Spinal cord (tissue), 10 donors: ENCODE measurements at places on chromosomes 5 and 9. TPM values are rescaled to one million over a fixed set of nuclear protein-coding genes. Genes with fewer than 3 reads are reported as not detected.

GRCh38 chr9:116088396-116088795 is 65.2 kb upstream of the PAPPA start:
- DNase-seq, result no peak

GRCh38 chr5:148228392-148228984 is 9.8 kb upstream of the MARCOL start:
- no peak for DNase-seq

DNA sequence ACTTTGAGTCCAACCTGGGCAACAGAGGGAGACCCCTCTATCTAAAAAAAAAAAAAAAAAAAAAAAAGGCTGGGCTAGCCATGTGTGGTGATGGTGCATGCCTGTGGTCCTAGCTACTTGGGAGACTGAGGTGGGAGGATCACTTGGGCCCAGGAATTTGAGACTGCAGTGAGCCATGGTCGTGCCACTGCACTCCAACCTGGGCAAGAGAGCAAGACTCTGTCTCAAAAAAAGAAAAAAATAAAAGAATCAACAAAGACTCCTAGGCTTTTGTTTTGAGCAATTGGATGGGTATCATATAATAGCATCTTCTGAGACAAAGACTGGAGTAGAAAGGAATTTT is 481.7 kb upstream of the PAPPA start:
- DNase-seq, result no peak

DNA sequence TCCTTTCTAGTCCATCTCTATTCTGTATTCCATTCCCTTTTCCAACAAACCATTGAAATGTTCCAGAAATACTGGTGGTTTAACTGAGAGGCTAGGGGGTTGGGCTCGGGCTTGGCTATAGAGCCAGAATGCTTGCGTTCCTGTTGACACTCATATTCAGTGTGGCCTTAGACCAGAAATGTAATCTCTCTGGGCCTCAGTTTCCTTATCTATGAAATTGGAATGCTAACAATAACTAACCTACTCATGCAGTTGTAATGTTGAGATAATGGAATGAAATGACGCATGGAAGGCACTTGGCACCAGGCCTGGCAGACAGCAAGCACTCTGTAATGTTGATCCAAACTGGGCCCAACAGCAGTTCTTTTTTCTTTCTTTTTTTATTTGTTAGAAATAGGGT is 26.8 kb downstream of the JADE2 start:
- no peak for DNase-seq

GRCh38 chr9:76912636-76913275 is 6.8 kb upstream of the PRUNE2 start:
- no peak for DNase-seq

DNA sequence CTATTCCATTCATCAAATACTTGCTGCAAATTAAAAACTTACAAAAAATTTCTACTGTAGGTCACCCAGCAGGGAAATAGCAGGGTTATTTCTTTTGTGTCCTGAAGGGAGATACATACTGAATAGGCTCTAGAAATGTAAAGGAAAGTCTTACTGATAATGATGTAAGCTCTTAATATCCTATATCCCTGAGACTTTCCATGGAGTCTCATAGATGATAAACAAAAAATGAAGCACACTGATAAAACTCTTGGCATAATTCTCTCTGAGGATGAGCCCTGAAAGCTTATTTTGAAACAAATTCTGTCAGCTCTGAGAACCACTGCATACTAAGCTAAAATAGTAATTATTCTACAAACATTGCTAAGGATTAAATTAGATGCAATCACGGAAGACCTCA is 819.6 kb upstream of the PTPRD start:
- no peak for DNase-seq

GRCh38 chr9:21813575-21814473 is 11.4 kb downstream of the MTAP start:
- DNase-seq, result no peak

- no peak for DNase-seq
Observed at GRCh38 chr5:57816108-57816507, 333.5 kb upstream of the ACTBL2 start.

DNA sequence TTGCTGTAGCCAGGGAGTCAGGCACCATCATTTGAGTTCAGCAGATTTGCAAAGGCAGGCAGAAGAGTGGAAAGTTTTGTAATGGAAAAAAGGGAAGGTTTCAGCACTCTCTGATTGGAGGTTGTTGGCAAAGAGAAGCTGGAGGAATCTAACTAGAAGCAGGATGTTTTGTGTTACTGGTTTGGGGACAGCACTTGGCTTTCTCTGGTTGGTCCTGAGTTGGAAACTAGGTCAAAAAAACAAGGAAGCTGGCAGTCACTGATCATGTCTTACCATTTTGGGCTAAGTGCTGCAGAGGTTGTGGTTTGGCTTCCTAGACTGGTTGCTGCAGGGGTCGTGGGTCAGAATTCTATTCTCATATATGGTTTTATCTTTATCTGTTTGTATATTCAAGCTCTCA is 189.8 kb downstream of the DRD1 start:
- DNase-seq, result no peak

DNA sequence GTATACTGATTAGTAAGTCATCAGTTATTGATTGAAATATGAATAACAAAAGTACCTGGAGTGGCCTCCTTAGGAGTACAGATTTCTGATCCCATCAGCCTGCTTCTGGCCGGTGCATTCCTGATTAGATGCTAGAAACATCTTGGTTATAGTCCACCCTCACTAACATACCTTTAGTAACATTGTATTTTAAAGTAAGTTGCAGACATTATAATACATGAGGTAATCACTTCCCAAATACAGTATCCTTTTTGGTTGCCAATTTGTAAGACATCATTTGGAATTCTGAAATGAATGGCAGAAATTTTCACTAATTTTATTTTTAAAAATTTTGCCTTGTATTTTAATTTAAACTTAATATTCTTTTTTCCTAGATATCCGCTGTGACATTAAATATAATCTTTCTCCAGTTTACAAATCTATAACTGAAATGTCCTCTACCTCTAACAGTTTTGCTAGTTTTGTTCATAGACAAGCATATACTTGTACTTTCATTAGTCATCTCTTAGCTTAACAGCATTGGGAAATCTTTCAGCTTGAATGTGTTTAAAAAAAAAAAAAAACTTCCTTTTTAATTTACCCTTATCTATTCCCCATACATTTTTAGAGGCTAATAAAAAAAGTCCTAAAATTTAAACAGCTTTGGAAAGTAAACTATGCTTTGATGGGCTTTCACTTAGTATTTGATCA is 178.9 kb downstream of the XRCC4 start:
- DNase-seq, result no peak

DNA sequence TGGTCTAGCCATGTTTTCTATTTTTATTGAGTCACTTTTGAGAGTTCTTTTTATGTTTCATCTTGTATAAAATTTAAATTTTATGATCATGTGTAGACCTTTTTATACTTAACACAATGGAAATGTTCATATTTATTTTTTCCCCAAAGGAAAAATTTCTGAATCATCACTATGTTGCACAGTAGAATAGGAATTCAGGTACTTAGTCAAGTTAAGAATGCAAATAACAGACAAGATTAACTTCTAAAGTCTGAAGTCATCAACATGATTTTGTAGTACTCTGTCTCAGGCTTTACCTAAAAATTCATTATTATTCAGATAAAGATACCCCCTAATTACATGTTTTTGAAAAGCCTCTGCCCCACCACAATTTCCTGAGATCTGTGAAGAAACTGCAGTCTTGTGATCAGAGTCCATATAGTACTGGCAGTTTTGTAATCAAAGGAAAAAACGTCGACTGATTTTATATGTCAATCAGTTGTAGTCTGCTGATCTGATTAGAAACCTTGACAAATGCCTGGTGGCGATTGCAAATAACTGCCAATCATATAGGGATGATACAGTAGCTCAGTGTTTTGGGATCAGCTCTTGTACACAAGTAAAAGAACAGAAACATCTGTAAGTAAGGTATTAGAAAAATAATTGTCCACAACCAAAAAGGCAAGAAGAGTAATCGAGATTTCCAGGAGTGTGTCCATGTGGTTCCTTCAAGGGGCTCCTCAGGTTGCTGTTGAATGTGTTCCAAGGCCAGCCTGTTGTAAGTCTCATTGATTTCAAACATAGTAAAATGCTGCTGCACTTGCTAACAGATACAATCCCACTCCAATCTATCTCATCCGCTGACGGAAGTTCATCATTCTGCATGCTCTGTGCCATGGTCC is 352.4 kb downstream of the ARRDC3 start:
- no peak for DNase-seq

DNA sequence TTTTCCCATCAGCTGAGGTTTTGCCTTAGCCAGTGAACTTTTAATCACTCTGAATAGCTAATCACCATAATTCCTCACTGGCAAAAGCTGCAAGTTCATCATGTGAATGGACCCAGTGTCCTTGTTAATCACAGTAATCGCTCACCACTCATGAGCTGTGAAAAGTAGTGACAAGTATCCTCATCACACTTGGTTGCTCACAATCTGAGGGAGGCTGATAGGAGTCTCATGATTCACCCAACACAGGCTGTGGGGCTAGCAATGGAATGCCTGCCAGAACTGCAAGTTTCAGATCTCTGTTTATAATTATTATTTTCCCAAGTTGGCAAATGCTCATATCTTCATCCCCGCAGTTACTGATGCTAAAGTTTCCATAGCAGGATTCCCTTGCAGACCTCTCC is 467.2 kb downstream of the KIF4B start:
- DNase-seq, result no peak

GRCh38 chr5:57505272-57506200 is 22.9 kb upstream of the ACTBL2 start:
- DNase-seq, result no peak

FRMPD1 gene
- total RNA-seq, result 8.9 TPM

COL23A1 gene
- 8.7 TPM for total RNA-seq

ZNF169 gene
- 7.5 TPM for total RNA-seq

PCDHGA3 gene
- 9.2 TPM for total RNA-seq

POLR3G gene
- 3.0 TPM for total RNA-seq

MYOZ3 gene
- 5.5 TPM for total RNA-seq
